ENCODE measurements at places on chromosomes 5 and 9. TPM values are rescaled to one million over a fixed set of nuclear protein-coding genes. Genes with fewer than 3 reads are reported as not detected.

GRCh38 chr5:180118391-180118791, 46.8 kb upstream of the RNF130 start:
- DNase-seq: no peak

DNA sequence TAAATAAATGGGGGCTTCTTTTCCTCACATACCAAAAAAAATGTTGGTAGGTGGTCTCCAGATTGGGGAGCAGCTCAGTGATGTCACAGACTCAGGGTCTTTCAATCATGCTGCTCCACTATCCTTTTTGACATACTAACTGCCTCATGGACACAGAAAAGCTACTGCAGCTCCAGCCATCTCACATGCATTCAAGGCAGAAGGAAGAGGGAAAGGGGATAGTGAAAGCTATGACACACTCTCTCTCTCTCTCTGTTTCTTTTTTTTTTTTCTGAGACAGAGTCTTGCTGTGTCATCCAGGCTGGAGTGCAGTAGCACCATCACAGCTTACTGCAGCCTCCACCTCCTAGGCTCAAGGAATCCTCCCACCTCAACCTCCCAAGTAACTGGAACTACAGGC, 7.9 kb upstream of the ADGRD2 start:
- DNase-seq: peak; percentile 8

- no peak for DNase-seq
Measured at GRCh38 chr5:107808671-107809137, 138.0 kb upstream of the EFNA5 start.

Gene FBP1
- not detected for total RNA-seq

- DNase-seq: no peak
Measured at GRCh38 chr5:180119903-180120236, 48.3 kb upstream of the RNF130 start.

All from Caki2 (cell line).